ENCODE measurements at places on chromosomes 12 and 14.
A peak's percentile ranks its signal among the peaks of the same experiment; 100 is the strongest.

DNA sequence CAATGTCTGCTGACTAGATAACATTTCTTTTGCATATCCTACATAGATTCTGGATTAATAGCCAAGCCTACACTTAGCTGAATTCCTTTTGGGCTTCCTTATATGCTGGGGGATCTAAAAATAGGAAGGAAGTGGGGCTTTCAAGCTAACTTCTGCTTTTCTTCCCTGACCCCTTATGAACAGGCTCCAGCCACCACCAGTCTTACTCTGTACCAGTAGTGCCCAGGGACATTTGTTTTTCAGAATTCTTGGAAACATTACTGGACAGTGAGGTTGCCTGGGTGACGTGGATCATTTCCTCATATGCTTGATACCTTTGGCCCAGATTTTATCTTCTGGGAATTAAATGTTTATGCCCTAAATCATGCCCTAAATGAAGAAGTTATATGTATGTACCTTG, 55.9 kb upstream of the SRRM4 start:
- no peak for DNase-seq

GRCh38 chr14:90625445-90625844, 190.8 kb downstream of the TTC7B start:
- DNase-seq, result no peak

- no peak for DNase-seq
Measured at GRCh38 chr12:113142886-113143332, 6.6 kb upstream of the CFAP73 start.

DNA sequence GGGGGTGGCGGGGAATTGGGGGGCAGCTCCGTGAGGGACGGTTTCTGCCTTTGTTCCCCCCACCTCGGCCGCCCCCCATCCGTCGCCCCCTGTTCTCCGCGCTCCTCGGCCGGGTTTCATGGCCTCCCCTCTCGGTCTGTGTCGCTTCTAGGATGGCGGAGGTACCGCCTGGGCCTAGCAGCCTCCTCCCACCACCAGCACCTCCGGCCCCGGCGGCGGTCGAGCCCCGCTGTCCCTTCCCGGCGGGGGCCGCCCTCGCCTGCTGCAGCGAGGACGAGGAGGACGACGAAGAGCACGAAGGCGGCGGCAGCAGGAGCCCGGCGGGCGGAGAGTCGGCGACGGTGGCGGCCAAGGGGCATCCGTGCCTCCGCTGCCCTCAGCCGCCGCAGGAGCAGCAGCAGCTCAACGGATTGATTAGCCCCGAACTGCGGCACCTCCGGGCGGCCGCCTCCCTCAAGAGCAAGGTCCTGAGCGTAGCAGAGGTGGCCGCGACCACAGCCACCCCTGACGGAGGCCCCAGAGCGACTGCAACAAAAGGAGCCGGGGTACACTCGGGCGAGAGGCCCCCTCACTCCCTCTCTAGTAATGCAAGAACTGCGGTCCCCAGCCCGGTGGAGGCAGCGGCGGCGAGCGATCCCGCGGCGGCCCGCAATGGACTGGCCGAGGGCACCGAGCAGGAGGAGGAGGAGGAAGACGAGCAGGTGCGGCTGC, 575 bp downstream of the NAA30 start:
- DNase-seq, result peak; percentile 10

GRCh38 chr12:111111681-111112080, 191.3 kb upstream of the MYL2 start:
- no peak for DNase-seq

- DNase-seq, result no peak
Measured at GRCh38 chr14:96953087-96953874, 156.1 kb downstream of the VRK1 start.

DNA sequence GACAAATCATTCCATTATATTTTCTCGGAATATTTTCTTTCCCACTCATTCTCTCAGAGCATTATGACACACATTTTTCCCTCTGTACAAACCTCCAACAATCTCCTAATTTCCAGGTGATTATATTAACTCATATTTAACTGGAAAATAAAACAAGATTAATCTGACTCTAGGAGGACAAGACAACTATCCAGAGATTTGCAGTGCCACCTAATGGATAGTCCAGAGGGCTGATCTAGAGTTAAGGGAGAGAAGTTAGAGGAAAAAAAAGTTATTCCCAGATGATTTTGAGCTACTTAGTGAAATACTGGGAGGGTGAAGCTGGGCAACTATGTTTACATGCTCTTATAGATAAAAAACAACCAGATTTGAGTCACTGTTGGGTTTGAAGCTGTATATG, 161.7 kb downstream of the ALX1 start:
- DNase-seq, result no peak

DNA sequence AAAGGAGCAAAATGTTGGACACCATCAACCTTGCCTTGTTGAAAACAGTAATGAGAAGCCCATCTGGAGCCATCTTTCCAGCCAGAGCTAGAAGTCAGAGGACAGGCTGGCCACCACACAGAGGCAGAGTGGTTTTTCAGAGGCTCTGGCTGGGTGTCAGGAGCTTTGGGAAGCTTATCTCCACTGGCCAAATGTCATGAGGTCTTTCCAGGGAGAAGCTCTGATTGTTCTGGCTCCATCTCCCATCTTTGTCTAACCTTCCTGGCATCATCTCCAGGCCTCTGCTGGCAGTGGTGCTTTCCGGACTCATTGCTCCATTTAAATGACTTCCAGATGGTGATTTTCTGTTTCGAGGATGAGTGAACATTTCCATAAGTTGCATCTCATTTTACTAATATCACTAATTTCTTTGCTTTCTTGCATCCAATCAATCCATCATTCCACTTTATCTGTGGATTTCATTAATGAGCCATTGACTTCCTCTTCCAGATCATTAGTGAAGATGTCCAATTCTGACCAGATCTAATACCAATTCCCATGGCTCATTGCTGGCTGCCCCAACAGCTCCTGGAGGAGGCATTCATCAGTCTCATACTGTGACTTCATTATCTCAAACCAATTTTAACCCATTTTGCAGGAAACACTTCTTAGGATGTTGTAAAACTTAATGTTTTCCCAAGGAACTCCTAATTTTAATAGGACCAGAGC, 35.3 kb upstream of the TMTC1 start:
- no peak for DNase-seq

DNA sequence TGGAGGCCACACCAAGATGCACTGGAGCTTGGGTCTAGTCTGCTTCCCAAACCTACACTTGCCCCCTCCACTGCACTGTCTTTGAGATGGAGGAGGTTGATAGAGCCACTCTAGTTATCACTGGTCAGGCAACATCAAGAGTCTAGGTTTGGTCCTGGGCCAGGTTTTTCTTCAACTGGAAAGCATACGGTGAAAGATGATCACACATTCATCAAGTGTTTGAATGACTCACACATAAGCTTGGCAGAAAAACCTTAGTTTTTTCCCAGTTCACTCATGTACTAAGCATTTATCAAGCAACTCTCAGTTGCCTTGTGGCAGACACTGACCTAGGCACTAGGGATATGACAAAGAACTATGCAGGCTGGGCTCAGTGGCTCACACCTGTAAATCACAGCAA, 84.5 kb downstream of the PLEKHG3 start:
- DNase-seq, result no peak

- peak; percentile 50 for DNase-seq
Measured at GRCh38 chr12:122064025-122064777, 14.4 kb upstream of the MLXIP start.

DNA sequence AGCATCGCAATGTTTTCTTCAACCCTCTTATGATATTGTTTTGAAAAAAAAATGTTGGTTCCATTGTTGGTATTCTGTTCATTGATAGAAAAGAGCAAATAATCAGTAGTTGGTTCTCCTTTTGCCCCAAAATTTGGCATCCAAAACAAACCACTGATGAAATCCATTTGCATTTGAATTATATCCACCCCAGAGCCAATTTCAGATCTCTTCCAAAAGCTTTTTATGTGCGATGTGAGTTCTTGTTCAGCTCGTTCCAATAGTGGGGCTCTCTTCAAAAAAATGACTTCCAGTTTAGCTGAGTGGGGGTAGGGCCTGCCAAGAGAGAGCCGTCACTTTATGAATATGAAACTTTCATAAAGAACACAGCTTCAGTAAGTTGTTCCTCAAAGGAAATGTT, 130.7 kb downstream of the DIO2 start:
- DNase-seq, result no peak

- DNase-seq, result no peak
Measured at GRCh38 chr12:75747572-75748021, 236.2 kb upstream of the KRR1 start.
